ENCODE measurements at places on chromosomes 12 and 14. TPM values are rescaled to one million over a fixed set of nuclear protein-coding genes. Genes with fewer than 3 reads are reported as not detected.
A peak's percentile ranks its signal among the peaks of the same experiment; 100 is the strongest.

GRCh38 chr14:87901236-87901635 lies 91.7 kb downstream of the GALC start:
- no peaks in the 10 kb centered on the region for H3K4me1 ChIP-seq
- no peak overlapping the region for H3K27ac ChIP-seq
- H3K27me3 ChIP-seq = no peaks in the 10 kb centered on the region
- no peak for DNase-seq

SMOC1 gene
- 2.8 TPM for total RNA-seq

GZMH gene
- total RNA-seq = not detected

GRCh38 chr12:71440345-71440762 lies 756 bp downstream of the LGR5 start:
- DNase-seq = peak; percentile 48
- no peaks in the 10 kb centered on the region for H3K36me3 ChIP-seq
- H3K27ac ChIP-seq = no peak overlapping the region
- H3K4me1 ChIP-seq = peaks cover 31% of the 10 kb centered on the region
- peak overlapping the region; percentile 68 for H3K4me3 ChIP-seq

GRCh38 chr14:36513012-36513420 lies 7.0 kb downstream of the NKX2-1 start:
- DNase-seq = no peak
- H3K36me3 ChIP-seq = no peaks in the 10 kb centered on the region
- peaks cover 21% of the 10 kb centered on the region for H3K4me1 ChIP-seq
- H3K27me3 ChIP-seq = peaks cover 98% of the 10 kb centered on the region
- no peak overlapping the region for H3K4me3 ChIP-seq
- no peak overlapping the region for H3K27ac ChIP-seq

DNA sequence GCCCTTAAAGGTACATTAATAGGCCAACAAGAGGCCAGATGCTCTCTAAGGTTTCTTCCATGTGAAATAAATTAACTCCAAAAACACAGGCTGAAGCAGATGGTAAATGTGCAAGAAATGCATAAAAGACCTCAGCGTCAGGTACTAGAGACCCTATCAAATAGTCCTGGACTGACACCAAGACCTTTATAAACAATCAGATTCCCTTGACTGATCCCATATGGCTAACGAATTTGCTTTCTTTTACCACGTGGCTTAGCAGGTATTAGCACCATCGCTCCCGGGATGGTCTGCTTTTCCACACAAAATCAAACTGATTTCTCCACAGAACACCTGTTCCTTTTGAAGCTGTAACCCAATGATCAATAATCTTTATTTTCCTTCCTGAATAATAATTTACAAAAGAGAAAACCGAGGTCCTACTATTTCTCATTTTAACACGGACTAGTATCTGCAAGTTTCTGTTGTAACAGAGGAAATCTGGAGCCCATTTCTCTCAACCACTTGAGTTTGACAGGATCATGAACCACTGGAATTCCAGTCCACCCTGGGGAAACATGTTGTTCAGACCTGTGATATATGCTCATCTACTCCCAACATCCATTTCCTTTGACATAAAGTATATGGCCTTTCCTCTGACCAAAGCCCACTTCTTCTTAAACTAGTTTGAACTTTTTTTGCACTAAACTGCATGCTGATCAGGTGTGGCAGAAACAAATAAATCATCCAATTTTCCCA lies 48.2 kb upstream of the DAAM1 start:
- no peaks in the 10 kb centered on the region for H3K36me3 ChIP-seq
- H3K4me1 ChIP-seq = no peaks in the 10 kb centered on the region
- DNase-seq = no peak
- no peak overlapping the region for H3K27ac ChIP-seq

GNB3 gene
- 6.4 TPM for total RNA-seq

DNA sequence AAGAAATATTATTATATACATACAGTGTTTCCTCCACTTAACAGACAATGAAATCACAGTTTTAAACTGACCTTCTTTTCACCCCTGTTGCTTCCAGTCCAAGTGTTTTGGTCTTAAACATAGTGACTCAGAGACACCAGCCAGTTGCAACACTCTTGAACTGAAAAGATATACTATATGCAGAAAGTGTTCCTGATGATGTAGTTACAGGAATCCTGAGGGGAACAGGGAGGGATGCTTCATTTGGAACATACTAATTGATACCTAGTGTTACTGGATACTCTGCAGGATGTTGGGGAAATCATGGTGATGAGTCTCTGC lies 420.8 kb downstream of the CCDC91 start:
- no peaks in the 10 kb centered on the region for H3K36me3 ChIP-seq
- no peaks in the 10 kb centered on the region for H3K27me3 ChIP-seq
- peak; percentile 58 for DNase-seq
- H3K4me1 ChIP-seq = peaks cover 6% of the 10 kb centered on the region
- H3K4me3 ChIP-seq = no peak overlapping the region

KRT85 gene
- total RNA-seq = not detected

GRCh38 chr12:57250956-57251355 lies at the start of gene STAC3:
Gene STAC3, minus strand, starts transcription at chr12:57251187. Its CDS starts 1,551 bp downstream, at chr12:57249636.
- no peak for DNase-seq
- peaks cover 6% of the 10 kb centered on the region for H3K36me3 ChIP-seq
- H3K4me1 ChIP-seq = no peaks in the 10 kb centered on the region
- no peak within 1 kb of the TSS for H3K27ac ChIP-seq
- no peaks in the 10 kb centered on the region for H3K27me3 ChIP-seq

ST8SIA1 gene
- 0.29 TPM for total RNA-seq

GRCh38 chr14:66435683-66436082 lies 50.5 kb upstream of the CCDC196 start:
- no peak for DNase-seq
- no peaks in the 10 kb centered on the region for H3K36me3 ChIP-seq
- no peak overlapping the region for H3K4me3 ChIP-seq
- no peaks in the 10 kb centered on the region for H3K4me1 ChIP-seq
- no peak overlapping the region for H3K27ac ChIP-seq
- no peaks in the 10 kb centered on the region for H3K27me3 ChIP-seq

SDR9C7 gene
- total RNA-seq = not detected

DNA sequence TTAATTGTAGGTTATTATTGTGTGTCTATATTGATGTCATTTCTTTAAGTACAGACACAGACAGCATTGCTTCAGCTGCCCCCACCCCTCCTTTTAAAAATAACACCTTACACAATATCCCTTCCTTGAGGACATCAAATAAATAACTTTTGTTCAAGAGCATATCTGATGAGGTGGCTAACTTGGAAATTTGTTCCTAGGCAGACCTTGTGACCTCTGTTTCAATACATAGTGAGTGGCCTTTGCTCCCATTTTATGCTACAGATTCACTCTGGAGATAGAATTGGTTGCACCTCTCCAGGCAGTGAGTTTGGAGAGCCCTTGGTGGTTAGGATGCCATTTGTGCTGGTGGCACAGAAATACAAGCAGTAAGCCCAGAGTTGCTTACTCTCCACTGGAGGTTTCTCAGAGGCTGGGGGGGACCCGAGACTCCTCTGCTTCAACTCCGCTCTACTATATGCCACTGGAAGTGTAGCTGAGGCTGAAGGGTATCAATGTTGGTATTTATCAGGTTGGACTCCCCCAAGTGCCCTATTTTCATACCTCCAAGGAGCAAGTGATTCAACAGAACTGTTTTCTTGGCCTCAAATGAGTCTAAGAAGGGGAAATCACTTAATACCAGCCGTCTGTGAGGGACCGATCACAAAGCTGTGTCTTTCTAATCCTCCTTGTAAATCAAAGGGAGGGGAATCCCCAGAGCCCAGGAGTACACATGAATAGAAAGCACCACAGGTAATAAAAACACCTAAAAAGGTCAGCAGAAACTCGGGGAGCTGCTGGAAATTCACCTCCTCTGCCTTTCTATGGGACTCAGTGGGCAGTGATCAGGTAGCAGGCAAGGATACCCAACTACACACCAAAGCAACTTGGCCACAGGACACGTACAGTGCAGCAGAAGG lies 463.1 kb downstream of the RAD51B start:
- no peaks in the 10 kb centered on the region for H3K36me3 ChIP-seq
- no peaks in the 10 kb centered on the region for H3K4me1 ChIP-seq
- H3K27ac ChIP-seq = peak overlapping the region; percentile 37
- H3K27me3 ChIP-seq = no peaks in the 10 kb centered on the region
- DNase-seq = no peak

GRCh38 chr12:114409852-114410600 lies 4.1 kb upstream of the TBX5 start:
- H3K4me1 ChIP-seq = peaks cover 32% of the 10 kb centered on the region
- DNase-seq = no peak
- no peak overlapping the region for H3K27ac ChIP-seq

DNA sequence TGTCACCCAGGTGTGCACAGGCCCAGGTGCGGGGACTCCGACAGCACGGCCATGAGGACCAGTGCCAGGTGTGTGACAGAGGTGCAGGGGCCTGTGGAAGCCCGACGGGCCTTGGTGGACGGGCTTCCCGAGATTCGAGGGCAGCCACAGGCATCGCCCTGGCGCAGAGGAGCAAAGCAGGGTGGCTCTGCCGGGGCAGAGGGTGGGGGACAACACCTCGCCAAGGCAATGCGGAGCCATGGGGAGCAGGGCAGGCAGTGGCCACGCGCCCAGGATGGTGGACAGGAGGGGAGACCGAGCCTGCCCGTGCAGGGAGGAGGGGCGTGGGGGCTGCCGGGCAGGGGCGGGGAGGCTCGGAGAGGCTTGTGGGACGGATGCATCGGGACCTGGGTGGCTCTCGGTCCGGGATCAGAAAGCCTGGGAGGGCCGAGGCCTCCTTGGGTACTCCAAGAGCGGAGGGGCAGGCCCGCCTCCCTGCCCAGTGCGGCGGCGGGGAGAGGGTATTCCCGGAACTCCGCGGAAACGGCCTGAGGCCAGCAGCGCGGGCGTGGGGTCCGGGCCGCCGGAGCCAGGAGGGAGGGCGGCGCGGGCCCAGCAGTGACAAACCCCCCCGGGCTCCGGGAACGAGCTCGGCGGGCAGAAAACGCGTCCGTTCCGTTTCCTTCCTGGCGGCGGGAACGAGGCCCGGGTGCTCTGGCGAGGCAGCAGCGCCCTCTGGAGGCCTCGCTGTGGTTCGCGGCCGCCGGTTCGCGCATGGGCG lies 1.6 kb downstream of the TMEM121 start:
- peaks cover 67% of the 10 kb centered on the region for H3K27me3 ChIP-seq
- H3K27ac ChIP-seq = peak overlapping the region; percentile 44
- H3K4me1 ChIP-seq = peaks cover 46% of the 10 kb centered on the region
- DNase-seq = peak; percentile 95
- no peaks in the 10 kb centered on the region for H3K36me3 ChIP-seq

DNA sequence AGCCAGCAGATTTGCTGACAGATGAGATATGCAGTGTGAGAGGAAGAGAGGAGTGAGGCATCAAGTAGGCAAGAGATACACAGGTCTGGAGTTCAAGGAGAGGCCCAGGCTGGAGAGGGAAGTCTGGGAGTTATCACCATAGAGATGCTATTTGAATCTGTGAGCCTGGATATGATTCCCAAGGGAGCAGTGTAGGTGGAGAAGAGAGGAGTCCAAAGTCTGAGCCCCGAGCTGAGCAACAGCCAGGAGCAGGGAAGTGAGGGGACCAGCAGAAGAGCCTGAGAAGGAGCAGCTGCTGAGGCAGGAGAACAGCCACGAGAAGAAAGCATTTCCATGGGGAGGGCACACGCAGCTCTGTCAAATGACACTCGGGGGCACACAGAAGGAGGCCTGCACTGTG lies 20.2 kb upstream of the NXPH4 start:
- H3K27ac ChIP-seq = no peak overlapping the region
- no peaks in the 10 kb centered on the region for H3K4me1 ChIP-seq
- H3K36me3 ChIP-seq = peaks cover 100% of the 10 kb centered on the region
- no peaks in the 10 kb centered on the region for H3K27me3 ChIP-seq

DNA sequence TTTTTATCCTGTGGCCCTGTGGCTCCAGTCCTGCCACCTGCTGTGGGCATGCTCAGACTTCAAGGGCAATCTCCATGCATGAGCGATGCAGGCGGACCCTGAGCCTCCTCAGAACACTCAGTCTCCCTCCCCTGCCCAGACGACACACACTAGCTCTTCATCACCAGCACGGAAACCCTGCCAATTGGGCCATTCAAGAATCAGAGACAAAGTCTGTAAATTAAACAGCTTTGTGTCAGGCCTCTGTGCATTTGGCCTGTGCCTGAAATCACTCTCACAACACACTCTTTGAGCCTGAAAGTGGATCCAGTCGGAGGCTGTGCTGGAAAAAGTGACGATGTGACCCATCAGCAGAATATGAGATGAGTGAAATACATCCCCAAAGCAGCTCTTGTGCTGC lies 12.5 kb downstream of the POU6F1 start:
- no peak overlapping the region for H3K4me3 ChIP-seq
- DNase-seq = no peak
- H3K36me3 ChIP-seq = peaks cover 21% of the 10 kb centered on the region
- no peak overlapping the region for H3K27ac ChIP-seq

DNA sequence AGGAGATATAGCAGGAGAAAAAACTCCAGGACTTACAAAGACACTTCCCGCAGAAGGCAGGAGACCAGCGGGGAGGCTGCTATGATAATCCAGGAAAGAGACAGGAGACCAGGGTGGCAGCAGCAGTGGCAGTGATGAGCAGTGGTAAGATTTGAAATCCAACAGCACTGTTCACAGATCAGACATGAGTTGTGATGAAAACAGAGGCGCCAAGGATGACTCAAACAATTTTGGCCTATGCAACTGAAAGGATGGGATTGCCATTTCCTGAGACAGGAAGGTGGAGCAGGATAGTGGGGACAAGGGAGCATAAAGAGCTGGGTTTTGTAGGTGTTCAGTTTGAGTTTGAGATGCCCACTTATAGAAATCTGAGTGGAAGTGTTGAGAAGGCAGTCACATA lies 108.6 kb upstream of the DYRK2 start:
- H3K27ac ChIP-seq = no peak overlapping the region
- no peaks in the 10 kb centered on the region for H3K36me3 ChIP-seq
- no peak for DNase-seq
- no peaks in the 10 kb centered on the region for H3K27me3 ChIP-seq
- peaks cover 5% of the 10 kb centered on the region for H3K4me1 ChIP-seq
- no peak overlapping the region for H3K4me3 ChIP-seq

DNA sequence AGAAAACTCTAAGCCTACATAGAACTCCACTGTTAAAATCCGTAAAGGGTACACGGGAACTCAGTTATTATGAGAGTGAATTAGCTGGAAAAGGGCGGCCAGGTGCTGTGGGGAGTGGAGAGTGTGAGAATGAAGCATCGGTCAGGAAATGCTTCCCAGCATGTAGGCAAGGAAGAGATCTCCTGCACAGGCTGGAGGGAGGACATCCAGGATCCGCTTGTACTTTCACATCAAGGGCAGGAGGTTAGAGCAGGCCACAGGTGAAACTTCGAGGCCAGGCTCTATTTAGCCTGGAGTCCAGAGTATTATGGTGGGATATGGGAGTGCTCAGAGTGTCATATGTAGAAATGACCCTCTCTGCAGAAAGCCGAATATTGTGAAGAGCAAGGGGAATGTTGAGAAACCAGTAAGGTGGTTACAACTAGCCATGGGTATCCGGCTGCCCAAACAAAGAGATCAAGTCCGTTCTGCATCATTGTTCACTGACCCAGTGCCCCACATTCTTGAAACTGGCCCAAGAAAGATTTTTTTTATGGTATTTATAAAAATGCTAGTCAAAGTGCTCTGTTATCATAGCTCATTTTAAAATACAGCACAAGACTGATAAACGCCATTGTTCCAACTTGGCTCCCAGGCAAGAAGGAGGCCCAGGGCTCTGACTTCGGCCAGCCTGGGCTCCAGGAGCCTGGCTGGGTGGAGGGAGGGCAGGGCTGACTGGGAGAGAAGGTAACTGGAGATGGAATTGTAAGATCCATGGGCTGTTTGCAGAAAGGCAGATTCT lies 79.4 kb upstream of the HIF1A start:
- H3K27ac ChIP-seq = peak overlapping the region; percentile 5
- no peak overlapping the region for H3K4me3 ChIP-seq
- no peaks in the 10 kb centered on the region for H3K27me3 ChIP-seq
- peak; percentile 60 for DNase-seq

Measured in stomach (tissue), 19 donors.